ENCODE measurements at places on chromosomes 16 and 17.

DNA sequence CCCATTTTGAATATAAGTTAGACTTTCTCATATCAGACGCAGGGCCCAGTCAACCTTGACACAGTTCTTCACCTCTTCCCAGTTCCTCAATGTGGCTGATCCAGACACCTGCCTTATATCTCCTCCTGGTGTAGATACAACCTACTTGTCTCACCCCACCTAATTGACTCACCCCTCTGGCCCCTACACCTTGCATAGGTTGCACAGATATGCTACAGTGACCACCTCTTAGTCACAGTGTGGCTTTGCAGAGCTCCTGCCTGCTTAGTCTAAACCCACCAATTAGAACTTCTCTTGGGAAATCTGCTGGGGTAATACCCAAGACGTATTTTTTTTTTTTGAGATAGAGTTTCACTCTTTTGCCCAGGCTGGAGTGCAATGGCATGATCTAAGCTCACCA is 16.8 kb downstream of the CHP2 start:
- DNase-seq = no peak

DNA sequence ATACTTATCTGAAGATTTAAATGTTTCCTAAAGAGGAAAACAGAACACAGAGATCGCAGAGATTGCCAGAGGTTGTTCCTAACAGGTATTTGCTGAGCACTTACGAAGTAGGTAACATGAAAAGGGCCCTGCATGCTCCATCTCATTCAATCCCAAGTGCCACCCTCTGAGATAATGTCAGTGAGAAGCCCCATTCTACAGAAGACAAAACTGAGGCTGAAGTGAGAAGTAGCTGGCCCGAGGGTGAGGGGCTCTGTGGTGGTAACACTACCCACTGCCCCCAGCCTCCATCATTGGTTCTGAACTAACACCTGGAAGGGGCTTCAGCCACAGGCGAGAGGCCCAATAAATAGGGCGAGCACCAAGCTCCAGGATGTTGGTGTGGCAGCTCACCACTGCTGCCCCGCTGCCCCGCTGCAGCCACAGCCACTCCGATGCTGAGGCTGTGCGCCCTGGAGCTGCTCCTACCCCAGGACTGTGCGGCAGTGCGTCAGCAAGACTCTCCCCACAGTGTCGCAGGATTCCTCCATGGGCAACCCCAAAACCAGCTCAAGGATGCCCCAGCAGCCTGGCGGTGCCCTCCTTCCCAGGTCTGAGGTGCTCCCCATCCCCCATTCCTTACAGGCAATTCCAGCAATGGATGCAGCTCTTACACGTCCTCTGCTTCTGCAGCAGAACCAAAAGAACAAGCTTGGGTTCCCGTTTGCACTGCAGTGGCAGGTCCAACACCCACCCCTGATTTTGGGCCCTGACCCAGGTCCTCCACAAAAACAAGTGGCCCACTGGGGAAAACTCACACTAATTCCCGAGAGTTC is 10.3 kb downstream of the FLCN start:
- no peak for DNase-seq

DNA sequence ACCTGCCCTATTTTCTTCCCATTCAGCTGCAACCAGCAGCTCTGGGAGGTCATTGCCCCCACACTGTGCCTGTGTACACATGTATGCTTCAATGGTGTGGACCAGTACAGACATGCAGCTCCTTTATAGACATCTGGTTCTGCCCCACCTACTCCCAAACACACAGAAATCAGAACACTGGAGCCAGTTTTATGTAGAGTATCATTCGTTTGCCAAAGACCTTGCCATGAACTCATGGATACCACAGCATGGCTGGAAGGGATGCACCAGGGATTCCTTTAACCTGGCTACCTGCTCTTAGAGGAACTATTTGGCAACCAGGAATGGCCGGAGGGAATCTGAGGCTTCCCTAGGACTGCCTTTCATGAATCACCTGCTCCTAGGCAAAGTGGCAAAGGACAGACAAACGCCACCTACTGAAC is 60.4 kb downstream of the ZFHX3 start:
- no peak for DNase-seq

DNA sequence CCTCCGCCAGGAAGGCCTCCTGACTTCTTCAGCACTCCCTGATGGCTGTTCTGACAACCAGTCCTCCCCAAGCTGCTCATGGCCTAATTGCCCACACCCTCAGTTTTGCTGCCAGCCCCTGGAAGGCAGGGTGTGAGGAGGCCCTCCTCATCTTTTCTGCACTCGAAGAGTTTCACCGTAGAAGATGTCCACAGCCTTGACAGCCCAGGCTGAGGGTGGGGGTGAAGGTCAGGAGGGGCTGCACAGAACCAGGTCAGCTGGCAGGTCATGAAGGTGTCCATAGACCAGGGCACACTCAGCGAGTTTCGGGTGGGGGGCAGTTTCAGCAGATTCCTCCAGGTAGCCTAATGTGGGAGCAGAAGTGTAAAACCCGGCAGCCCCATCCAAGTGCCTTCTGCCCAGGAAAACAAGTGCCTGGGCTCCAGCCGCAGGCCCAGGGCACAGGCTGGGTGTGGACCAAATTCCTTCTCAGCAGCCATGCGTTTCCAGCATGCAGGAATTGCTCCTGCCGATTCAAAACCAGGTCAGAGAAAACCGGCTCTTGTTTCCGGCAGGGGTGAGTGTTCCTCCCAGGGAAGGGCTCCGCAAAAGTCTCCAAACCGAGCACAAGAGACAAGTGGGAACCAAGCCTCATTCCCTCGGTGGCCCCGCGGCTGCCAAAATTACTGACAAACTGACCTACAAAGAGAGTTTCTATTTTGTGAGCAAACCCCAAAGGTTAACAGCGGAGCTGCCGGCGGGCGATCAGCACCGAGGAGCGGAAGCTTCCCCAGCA is 228.8 kb downstream of the C16orf78 start:
- no peak for DNase-seq

GRCh38 chr17:57114085-57114673 is 29.1 kb downstream of the AKAP1 start:
- peak; percentile 45 for DNase-seq

DNA sequence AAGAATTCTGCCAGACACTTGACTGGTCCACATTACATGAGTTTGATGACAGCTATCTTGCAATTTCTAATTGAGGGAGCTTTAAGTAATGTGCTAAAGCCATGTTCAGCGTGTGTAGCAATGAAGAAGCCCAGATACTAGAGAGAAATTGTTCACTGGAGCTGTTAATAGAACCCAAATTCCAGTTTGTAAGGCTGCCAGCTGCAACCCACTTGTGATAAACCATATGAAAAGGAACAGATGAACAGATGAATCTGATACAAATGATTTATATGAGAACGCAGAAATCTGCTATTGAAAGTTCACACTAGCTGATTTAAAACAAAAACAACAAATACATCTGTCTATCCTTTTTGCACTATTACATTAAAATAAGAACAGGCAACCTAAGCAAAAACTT is 6.2 kb downstream of the NACA2 start:
- no peak for DNase-seq

- no peak for DNase-seq
Observed at GRCh38 chr17:37284191-37284590, 91.6 kb upstream of the C17orf78 start.

- no peak for DNase-seq
Observed at GRCh38 chr16:48971571-48972077, 310.0 kb downstream of the CBLN1 start.

DNA sequence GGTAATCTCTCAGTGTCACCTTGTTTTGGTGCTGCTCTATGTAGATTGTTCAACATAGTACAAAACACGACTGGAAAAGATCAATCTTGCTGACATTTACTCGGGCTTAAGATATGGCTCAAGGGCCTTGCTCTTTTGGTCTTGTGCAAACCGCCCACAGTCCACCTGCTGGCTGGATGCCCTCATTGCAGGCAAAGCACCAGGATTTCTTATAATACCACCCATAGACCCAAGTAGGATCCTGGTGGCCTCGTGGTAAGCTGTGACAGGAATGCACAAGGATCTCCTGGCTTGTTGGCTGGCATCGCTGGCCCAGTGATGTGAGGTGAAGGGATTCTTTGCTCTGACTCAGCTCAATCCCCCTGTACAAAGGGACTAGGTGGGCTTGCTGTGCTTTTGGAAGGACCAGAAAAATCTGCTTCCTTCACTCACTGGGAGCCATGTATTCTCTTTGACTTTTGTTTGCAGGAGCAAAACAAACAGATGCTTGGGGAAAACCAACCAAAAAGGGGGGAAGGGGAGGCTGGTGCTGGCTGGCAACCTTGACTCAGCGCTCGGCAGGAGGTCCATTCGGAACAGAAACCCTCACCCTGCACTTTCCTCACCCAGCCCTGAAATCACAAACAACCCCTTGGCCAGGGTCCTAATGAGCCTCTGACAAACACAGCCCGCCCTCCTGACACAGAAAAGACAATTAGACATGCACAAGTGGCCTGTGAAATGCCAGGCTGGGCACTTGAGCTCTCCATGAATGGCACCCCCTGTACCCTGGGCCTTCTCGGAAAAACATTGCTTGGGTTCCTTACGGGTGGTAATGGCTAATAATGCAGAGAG is 36.6 kb upstream of the MED9 start:
- peak; percentile 56 for DNase-seq

GRCh38 chr17:412211-413015 is 59.8 kb upstream of the RPH3AL start:
- DNase-seq = peak; percentile 31

- DNase-seq = no peak
Observed at GRCh38 chr17:14268264-14268663, 31.6 kb upstream of the CDRT15 start.

DNA sequence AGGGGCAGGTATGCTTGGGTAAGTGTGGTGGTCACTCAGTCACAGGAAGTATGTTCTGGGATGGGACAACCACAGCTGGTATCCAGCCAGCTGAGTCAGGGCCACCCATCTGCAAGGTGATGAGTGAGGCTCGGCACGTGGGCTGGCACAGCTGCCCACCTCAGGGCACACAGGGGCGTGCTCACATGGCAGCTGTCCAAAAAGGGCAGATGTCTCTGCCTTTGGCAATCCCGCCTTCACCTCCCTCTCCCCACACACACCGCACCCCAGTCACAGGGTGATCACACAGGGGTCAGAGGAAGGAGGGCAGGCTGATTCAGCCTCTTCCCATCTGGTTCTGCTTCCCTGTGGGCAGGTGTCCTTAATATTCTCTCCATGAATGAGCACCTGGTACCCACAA is 85.9 kb upstream of the TOB1 start:
- DNase-seq = no peak

DNA sequence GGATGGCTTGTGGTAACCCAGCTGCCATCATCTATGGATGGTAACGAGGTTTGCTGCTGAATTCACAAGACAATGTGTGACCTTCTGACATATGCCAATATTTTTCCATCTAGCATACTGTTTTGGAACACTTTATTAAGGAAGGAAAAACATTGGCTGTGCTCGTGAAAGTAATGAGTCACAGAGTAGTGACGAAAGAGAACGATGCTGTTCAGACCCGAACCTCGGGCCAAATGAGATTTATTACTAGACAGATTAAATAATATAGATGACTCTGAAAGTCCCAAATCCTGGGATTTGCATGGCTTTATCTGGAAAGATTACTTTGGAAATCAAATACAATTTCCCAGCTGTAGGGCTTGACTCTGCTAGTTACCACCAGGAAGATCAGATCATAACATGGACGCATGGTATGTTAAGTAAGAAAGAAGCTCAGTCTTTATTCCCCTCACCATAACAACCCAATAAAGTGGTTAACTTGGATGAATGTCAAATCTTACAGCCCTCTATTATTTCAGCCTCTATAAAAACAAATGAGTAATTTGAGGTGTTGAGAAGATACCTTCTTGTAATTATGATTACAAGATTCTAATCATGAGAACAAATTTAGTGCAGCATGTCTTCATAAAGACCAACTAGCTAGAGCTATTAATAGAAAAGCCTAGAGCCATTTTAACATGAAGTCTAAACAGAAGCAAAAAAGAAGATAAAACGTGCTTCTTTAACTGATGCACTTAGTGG is 32.6 kb downstream of the ERN1 start:
- DNase-seq = no peak

DNA sequence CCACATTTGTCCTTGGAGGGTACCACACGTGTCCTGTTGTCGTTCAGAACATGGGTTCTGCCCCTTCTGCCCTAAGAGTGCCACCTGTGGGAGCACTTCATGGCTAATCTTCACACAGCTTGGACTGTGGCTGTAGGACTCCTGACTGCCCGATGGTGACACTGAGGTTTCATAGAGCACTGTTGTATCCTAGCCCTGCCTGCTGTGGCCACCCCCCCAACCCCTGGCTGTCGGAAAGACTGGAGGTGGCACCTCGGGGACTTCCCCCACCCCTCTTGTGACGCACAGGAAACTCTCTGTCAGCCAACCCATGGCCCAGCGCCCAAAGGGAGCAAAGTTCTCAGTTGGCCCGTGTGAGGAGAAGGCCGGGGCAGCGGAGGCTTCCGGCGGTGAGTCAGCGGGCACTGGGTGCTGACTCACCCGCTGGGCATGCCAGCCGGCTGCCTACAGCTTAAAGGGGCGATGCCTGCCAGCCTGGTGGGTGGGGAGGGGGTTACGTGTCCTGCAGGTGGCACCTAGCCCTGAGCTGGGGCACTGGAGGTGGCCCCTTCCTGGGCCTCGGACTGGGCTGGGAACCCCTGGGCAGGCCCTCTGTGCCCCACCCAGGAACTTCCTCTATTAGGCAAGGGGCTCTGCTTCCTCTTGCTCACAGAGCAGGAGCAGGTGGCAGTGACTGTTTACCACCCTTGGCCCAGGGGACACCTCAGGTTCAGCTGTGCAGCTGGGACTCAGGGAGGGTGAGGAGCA is 3.4 kb downstream of the MAP2K3 start:
- peak; percentile 96 for DNase-seq

DNA sequence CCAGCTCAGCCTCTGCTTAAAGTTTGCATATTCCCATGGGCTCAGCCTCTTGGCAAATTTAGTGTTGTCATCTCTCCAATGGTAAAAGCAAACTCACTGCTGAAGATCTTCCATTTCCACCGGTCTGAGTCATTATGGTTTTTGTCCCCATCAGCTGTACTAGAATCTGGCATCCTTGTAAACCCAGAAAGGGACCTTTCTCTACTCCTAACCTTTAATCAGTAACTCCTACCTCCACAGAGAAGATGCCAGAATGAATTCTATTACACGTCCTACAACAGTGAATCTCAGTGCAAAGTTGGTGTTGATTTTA is 45.8 kb downstream of the ZNF652 start:
- DNase-seq = no peak

GRCh38 chr16:54597222-54597621 is 310.6 kb upstream of the IRX3 start:
- no peak for DNase-seq

- DNase-seq = no peak
Observed at GRCh38 chr16:68517606-68518166, 21.4 kb upstream of the ZFP90 start.

- DNase-seq = no peak
Observed at GRCh38 chr17:36888236-36888951, 48.9 kb upstream of the LHX1 start.

All from stimulated activated CD8-positive, alpha-beta memory T cell treated with anti-CD3 and anti-CD28 coated beads, Interleukin-2, amount 100 ng/mL, for 1 hour (primary cell).